ENCODE measurements at places on chromosomes 1 and 21.

DNA sequence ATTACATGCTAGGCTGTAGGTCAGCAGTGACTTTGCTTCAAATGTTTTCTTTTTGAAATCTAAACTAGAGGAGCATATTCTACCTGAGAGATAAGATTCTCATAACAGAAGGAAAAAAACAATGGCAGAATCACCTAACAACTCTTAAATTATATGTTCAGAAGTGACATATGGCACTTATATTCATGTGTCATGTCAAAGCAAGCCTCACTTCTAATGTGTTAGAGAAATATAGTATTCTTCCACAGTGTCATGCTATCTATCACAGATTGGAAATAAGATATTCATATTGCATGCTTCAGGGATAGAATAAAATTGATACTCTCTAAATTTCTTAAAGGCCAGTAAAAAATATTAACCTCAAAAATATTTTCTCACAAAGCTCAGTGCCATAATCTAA is 874.6 kb upstream of the PRMT6 start:
- DNase-seq, result no peak

GRCh38 chr1:10549904-10550664 is 75.3 kb downstream of the PEX14 start:
- no peak for DNase-seq

DNA sequence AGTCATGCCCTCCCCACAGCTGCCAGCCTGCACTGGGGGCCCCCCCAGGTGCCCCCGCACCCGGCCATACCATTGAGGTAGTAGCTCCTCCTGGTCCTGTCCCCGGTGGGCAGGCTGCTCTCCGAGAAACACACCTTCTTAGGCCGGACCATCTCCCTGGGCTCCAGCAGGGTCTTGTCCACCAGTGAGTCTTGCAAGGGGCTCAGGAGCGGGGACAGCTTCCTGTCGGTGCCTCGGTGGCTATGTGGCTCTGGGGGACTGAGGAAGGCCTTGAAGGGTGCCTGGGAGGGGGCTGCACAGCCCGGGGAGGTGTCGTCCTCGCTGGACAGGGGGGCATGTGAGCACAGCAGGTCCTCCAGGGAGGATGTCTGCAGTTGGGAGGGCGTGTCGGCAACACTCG is 12.9 kb upstream of the FTCD start:
- DNase-seq, result no peak

DNA sequence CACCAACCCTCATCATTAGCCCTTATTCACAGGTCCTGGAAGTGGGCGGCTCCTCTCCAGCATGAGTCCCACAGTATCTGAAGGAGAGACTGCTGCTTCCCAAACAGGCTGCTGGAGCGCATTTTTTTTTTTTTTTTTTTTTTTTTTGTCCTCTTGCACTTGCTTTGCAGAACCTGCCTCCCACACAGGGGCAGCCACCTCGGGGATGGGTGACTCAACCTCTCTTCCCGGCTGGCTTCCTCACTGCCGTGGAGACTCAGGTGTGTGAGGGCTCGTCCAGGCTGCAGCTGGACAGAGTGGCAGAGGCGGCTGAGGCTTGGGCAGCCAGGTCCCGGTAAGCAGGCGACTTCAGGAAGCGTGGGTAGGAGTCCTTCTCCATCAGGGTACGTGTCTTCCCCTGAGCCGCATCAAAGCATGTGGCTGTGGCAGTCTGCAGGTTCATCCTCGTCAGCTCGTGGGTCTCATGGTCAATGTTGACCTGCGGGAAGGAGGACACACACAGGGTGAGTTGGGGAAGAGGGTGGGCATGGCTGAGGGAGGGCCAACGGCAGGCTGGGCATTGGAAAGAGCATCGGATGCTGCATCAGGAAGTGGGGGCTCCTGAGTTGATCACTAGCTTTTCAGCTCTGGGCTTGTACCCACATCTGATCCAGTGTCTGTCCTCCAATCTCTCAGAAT is 4.0 kb downstream of the RGS16 start:
- DNase-seq, result no peak

- no peak for DNase-seq
Observed at GRCh38 chr1:92087542-92087941, 7.4 kb downstream of the BTBD8 start.

- no peak for DNase-seq
Observed at GRCh38 chr1:239725933-239726332, 339.6 kb downstream of the CHRM3 start.

DNA sequence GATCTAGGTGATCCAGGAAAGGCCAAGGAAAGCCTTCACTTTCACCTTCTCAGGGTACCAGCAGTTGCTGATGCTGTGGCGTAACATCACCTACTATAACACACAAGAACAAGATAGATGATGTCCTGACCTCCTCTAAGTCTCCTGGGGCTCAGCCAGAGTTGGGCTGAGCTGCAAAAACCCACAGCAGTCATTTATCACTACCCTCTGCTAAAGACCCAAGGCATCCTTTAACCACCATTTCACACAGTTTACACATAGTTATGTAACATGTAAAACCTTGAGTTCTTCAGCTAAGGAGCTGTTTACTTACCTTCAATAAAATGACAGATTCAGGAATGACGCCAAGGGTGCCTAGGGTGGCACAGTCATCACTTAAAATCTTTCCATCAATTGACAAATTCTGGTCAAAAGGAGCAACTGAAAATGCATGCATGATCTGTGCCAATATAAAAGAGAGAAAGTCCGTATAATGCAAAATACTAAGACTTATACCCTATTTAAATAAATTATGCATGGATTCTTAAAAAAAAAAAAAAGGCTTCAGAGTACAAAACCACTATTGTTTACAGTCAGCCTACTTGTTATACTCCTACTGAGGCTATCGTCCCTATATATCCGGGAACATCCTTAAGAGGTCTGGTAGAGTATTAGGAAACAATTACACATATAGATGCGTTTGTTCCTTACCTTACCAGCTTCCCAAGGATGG is 20.7 kb upstream of the RAP1GAP start:
- DNase-seq, result no peak

GRCh38 chr21:43020177-43020576 is 45.8 kb downstream of the PKNOX1 start:
- no peak for DNase-seq

Data from dorsolateral prefrontal cortex (tissue), 122 donors.